ENCODE measurements at places on chromosomes 4 and X. TPM values are rescaled to one million over a fixed set of nuclear protein-coding genes. Genes with fewer than 3 reads are reported as not detected.

GRCh38 chrX:32126997-32127396, 1055.2 kb upstream of the FTHL17 start:
- DNase-seq, result no peak

DNA sequence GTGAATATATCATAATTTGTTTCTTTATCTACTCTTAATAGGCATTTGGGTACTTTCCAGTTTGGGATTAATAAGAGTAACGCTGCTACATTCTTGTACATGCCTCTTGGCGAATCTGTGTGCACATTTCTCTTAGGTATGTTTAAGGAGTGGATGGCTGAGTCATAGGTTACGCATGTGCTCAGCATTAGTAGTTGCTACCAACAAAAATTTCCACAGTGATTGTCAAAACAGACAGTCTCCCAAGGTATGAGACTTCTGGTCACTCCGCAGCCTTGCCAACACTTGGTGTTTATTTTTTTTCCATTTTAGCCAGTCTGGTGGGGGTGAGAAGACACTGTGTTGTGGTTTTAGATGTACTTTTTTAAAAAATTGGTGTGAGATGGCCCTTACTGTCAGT, 44.6 kb downstream of the FGFBP1 start:
- DNase-seq, result no peak

DNA sequence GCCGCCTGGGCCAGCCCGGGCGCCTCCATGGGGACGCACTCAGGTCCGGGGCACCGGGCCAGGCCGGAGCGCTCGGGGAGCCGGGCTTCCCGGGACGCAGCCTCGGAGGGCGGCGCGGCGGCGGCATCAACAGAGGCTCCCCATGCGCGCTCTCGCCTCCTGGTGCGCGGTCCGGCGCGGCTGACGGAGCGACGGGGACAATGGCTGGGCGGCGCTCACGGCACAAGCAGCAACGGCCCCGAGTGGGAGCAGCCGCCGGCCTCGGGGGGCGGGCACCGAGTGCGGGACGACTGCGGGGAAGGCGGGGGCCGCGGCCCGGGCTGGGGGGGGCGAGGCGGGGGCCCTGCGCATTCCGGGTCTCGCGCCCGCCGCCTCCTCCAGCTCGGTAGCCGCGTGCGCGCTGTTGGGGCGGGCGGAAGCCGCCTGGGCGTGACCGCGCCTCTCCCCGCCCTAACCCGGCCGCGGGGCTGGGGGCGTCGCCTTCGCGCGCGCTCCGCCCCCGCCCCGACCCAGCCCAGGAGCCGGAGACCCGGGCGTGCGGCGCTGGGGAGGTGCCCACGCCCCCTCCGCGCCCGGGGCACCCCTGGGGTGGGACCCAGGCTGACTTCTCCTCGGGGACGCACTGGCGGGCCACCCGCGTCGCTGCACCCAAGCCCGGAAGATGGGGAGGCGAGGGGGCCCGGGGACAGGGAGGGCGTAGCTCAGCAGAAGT, at the start of gene PRKX:
Gene PRKX, minus strand, starts transcription at position 425 of the 712 bp plus-strand sequence. Its CDS starts 396 bp downstream, at position 29.
- DNase-seq, result no peak

DNA sequence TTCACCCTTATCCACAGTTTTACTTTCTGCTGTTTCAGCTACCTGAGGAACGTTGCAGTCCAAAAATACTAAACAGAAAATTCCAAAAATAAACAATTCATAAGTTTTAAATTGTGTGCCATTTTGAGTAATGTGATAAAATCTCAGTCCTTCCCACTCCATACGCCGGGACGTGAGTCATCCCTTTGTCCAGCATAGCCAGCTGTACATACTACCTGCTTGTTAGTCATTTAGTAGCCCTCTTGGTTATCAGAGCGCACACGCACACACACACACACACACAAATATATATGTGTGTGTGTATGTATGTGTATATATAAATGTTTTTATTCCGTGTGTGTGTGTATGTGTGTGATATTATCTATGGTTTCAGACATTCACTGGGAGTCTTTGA, 4.8 kb upstream of the CCSER1 start:
- no peak for DNase-seq

DNA sequence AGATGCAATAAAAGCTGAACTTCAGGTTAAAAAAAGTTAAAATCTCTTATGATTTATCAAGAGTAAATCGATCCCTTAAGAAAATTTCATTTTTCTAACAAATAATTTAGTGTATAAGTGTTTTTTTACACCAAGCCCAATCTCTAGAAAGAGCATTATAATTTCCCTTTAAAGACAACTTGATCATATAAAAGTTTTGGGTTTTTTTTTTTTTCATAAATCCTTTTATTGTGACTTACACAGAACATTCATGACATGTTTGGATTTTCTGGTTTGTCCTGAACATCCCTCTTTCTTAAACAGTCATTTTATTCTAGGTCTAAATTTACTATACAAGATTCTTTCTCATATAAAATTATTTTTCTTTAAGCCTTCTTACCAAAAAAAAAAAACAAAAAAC, 6.5 kb downstream of the ZNF721 start:
- no peak for DNase-seq

DNA sequence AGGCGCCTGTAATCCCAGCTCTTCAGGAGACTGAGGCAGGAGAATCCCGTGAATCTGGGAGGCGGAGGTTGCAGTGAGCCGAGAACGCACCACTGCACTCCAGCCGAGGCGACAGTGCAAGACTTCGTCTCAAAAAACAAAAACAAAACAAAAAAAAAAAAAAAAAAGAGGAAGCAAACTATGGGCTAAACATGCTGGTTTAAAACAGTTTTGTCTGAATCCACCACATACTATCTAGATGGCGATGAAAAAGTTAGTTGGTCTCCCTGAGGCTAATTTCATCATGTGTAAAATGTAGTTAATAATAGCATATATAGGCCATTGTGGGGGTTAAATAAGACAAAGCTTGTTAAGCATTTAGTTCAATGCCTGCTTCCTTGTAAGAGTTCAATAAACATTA, 451.1 kb downstream of the RPA4 start:
- no peak for DNase-seq

DNA sequence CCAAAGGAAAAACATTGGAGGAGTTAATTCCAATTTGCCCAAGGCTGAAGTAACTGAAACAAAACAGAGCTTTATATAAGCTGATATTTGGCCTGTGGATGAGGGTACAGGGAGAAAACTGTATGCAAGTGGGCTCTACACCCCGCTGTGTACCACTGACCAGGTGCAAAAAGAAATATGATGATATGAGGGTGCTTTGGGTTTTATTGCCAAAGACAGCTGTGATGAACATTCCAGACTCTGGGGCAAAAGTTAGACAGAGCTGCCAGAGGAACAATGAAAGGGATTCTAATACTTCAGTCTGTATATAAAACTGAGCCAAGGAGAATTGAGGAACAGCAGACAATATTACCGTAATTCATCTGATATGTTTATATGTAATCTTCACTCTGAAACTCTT, 117.4 kb downstream of the MID1 start:
- DNase-seq, result no peak

DNA sequence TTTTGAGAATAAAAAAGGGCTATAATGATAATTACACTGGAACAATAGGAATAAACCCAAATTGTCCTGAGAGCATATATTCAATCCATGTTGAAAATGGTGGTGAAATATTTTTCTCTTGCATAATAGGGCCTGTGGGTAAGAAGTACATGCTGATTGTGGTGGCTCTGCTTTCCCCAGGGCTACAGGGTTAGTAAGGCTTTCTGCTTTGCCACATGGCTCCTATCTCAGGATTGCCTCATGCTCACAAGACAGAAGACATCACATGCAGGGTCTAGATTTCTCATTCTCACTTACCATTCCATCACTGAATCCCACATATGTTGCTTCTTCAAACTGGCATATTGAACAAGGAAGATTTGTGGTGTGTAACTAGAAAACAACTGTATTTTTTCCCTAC, 12.4 kb upstream of the VEGFC start:
- DNase-seq, result no peak

- DNase-seq, result no peak
Observed at GRCh38 chr4:145524552-145524951, 42.9 kb downstream of the SMAD1 start.

GRCh38 chrX:109672239-109672638, 47.3 kb upstream of the KCNE5 start:
- no peak for DNase-seq

DNA sequence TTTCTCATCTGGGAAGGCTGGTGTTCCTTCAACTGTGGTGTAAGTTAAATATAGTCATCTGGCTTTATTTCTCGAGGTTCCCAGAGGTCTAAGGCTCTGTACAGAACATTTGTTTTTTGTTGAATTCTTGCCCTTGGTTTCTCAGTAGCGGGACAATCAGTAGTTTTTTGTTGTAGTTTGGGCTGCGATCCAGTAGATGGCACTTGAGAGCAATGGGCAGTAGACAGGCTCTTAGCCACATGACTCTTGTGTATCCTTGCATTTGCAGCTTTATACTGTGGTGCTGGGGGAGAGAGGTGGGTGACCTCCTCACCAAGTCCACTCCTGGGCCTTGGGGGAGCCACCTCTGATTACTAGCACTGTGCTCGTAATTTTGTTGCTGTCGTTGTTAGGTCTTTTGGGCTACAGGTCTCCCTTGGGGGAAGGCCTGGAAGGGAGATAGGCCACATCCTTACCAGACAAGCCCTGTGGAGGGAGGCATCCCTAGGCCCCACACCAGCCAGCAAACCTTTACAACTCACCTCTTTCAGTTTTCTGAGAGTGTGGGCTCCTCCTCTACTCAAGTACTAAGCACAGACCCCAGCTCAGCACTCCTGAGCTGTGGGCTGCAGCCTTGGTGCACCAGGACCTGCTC, 8.1 kb downstream of the ETDB start:
- no peak for DNase-seq

GRCh38 chr4:4838051-4838935, 21.2 kb upstream of the MSX1 start:
- DNase-seq, result no peak

GRCh38 chr4:91064157-91064853, 937.1 kb downstream of the CCSER1 start:
- no peak for DNase-seq

DNA sequence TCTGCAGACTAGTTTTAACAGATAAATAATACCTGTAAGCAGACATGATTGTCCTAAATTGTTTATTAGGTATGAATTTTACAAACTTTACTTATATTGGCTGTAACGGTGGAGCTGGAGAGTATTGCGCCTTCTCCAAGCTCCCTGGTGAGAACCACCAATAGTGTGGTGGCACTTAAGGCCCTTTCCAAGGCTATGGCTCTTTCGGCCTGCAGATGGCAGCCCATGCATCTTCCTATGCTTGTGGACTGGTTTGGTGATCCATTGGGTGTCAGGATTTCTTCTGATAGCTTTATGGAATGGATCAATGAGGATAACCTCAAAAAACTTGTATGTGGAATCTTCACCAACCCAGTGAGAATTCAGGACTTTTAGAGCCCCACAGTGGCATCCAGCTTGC, 7.8 kb downstream of the LARP1B start:
- DNase-seq, result no peak

- no peak for DNase-seq
Observed at GRCh38 chrX:63761639-63762038, 23.4 kb downstream of the ARHGEF9 start.

GRCh38 chr4:139641218-139641617, 24.4 kb upstream of the MGST2 start:
- DNase-seq, result no peak

GRCh38 chrX:65451663-65452062, 82.9 kb downstream of the LAS1L start:
- DNase-seq, result no peak

DNA sequence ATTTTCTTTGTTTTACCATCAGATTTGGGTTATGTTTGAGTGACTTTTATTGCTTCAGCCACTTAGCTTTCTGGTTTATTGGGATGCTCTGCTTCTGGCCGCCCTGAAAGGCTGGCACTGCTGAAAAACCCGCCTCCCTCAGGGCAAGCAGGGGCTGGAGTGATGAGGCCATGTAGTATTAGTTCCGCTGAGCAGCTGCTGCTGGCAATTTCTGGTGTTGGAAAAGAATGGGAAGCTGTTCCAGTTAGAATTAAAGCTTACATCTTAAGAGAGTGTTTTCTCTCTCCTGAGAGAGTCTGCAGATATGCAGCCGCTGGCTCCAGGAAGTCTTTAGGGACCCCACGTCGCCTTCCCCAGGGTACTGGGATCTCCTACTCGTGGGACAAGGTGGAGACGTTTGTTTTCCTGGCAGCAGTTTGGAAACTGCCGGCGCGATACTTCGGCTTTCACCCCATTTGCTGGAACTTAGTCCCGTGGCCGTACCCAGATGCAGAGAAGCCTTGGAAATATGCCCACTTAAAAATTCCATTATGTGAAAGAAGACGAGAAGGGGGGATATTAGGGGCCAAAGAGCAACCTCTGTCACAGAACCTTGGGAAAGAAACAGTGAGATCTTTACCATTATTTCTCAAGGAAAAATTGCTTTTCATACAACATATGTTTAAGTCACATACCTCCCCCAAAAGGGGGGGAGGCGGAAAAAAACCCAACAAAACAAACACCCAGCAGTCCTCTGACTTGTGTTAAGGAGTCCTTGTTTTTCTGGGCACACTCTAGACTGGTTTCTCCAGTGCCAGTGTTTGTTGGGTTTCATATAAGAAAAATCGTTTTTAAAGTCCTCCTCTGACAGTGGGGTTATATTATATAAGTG, 72.6 kb downstream of the TMEM131L start:
- DNase-seq, result peak; percentile 77

GRCh38 chrX:45009371-45010000, 136.5 kb downstream of the KDM6A start:
- DNase-seq, result no peak

GRCh38 chr4:48766131-48766792, 13.8 kb downstream of the FRYL start:
- no peak for DNase-seq

DNA sequence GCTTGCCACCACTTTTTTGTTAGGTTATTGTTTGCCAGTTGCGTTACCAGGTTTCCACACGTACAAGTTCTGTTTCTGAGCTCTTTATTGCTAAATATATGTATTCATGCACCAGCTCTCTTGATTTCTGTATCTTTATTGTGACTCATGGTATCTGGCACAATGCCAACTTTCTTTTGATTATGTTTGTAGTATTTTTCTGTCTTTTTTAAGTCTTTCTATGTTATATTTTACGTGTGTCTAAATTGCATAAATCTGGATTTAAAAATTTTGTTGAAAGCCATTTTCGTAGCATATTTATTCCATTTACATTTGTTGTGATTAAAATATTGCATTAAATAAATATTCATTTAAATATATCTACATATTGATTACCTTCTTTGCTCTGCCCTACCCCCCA, 73.8 kb downstream of the KDM6A start:
- no peak for DNase-seq

SSX2B gene
- total RNA-seq, result not detected

GJB1 gene
- total RNA-seq, result not detected

SPATA4 gene
- not detected for total RNA-seq

SNX25 gene
- total RNA-seq, result 23.0 TPM

CRLF2 gene
- total RNA-seq, result 0.63 TPM

CXCR3 gene
- not detected for total RNA-seq

TLR10 gene
- total RNA-seq, result 0.17 TPM

TCEAL5 gene
- total RNA-seq, result 0.33 TPM

BEX2 gene
- 7.6 TPM for total RNA-seq

IL13RA1 gene
- 83.2 TPM for total RNA-seq

LPAR4 gene
- total RNA-seq, result 0.50 TPM

DSPP gene
- not detected for total RNA-seq

C4orf54 gene
- 0.71 TPM for total RNA-seq

PNMA5 gene
- total RNA-seq, result not detected

P2RY4 gene
- not detected for total RNA-seq

SLC34A2 gene
- 0.63 TPM for total RNA-seq

NPY2R gene
- not detected for total RNA-seq

GPC4 gene
- 80.8 TPM for total RNA-seq

All from esophagus muscularis mucosa (tissue), 4 donors.